ENCODE measurements at places on chromosomes 1 and 21.
A peak's percentile ranks its signal among the peaks of the same experiment; 100 is the strongest.

DNA sequence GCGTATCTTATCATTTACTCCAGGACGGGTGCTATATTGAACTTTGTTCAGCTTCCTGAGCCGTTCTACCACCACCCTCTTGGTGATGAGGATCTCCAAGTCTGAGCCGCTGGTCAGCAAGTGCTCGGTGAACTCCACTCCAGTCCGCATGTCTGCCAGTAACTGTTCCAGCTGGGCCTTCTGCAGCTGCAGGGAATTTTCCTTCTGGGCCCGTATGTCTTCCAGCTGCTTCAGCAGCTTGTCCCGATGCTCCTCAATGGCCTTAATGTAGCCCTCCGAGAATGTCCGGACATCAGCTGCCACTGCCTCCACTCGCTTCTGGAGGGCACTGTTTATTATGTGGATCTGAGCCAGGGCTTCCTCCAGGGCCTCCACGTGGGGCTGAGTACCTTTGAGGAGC is 3.4 kb downstream of the TRIM45 start:
- no peak for DNase-seq

DNA sequence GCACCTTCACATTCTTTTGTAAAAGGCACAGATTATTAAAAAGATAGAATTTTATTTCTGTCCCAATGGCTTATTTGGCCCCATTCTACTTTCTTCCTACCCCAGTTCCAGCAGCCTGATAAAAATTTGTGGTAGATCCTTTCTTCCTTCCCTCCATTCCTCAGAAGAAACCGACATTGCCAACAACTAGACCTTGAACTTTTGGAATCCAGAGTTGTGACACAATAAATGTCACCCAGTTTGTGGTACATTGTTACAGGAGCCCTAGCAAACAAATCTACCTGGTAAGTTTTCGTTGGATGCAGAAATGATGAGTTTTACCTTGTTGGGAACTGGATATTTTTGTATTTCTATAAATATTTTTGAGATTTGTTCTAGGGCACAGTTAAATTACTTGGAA is 141.6 kb upstream of the IVNS1ABP start:
- no peak for DNase-seq

- no peak for DNase-seq
These were observed 89.2 kb downstream of the JAK1 start for GRCh38 chr1:64877151-64877550.

- DNase-seq, result no peak
These were observed 23.6 kb downstream of the IFFO2 start for GRCh38 chr1:18932879-18933278.

DNA sequence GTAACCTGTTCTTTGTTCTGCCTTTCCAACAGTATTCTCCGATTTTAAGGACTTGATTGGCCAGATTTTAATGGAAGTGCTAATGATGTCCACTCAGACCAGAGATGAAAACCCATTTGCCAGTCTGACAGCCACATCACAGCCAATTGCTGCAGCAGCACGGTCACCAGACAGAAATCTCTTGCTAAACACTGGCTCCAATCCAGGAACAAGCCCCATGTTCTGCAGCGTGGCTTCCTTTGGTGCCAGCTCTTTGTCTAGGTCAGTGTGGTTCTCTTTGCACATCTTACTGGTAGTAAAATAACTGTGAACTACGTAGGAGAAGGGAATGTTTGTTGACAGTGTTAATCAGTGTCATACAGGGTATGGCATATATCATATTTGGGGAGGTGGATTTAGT is 72.7 kb downstream of the UBE4B start:
- no peak for DNase-seq

DNA sequence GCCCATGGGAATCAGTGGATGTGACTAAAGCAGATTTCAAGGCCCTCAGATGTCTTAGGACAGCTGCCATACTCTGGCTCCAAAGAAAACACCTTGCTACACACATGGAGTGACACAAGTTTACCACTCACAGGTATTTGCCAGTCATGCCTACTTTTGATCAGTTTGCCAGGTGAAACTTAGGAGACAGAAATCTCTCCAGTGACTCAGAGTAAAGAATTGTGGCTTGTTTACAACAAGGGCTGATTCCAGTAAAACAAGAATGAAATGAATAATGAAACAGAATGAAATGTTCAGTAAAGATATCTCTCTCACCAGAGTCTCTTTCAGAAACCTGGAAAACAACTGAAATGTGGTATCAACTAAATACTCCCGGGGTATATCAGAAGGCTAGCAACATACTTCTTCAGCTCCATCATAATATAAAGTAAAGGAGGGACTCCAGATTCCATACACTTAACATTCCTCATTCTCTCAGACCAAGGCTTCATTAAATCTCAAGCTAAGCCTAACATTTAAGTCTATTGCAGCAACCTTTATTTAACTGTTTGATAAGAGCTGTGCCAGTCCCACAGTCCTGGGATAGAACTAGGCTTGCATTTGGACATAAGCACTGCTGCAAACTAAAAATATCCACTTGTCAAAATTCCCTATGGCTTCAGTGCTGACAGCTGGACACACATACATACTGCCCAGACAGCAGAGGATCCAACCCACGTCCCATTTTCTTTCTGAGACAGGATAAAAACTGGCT is 143.3 kb downstream of the SIPA1L2 start:
- DNase-seq, result no peak

DNA sequence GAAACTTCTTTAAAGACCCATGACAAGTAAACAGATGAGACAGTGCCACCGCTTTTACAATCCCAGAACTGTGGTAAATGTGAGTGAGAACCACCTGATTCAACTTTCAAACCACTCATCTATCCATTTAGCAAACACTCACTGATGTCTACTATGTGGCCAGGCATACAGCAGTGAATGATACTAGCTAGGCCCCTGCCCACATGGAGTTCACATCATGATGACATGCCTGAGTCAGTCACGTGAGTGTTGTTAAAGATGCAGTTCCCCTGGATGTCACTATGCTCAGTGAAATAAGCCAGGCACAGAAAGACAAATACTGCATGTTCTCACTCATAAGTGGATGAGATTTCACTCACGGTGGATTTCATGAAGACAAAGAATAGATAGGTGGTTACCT is 28.4 kb downstream of the STX6 start:
- no peak for DNase-seq

DNA sequence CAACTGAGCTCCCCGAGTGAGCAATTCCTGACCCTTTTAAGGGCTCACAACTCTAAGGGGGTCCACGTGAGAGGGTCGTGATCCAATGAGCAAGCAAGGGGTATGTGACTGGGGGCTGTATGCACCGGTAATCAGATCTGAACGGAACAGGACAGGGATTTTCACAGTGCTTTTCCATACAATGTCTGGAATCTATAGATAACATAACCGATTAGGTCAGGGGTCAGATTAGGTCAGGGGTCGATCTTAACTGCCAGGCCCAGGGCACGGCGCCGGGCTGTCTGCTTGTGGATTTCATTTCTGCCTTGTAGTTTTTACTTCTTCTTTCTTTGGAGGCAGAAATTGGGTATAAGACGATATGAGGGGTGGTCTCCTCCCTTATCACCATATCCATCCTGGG is 30.7 kb upstream of the OPRD1 start:
- DNase-seq, result no peak

GRCh38 chr1:178940068-178940765 is 69.3 kb upstream of the ANGPTL1 start:
- DNase-seq, result no peak

GRCh38 chr1:25566176-25566729 is 22.8 kb downstream of the LDLRAP1 start:
- DNase-seq, result no peak

GRCh38 chr1:24921938-24922662 is 8.0 kb downstream of the RUNX3 start:
- no peak for DNase-seq

GRCh38 chr1:193348769-193349535 is 162.5 kb upstream of the B3GALT2 start:
- no peak for DNase-seq

- DNase-seq, result no peak
These were observed 10.7 kb upstream of the GRHL3 start for GRCh38 chr1:24308365-24309015.

- no peak for DNase-seq
These were observed 453.7 kb downstream of the SETD4 start for GRCh38 chr21:35606578-35606977.

- no peak for DNase-seq
These were observed 80.9 kb downstream of the SLC66A1 start for GRCh38 chr1:19393046-19393445.

- DNase-seq, result no peak
These were observed 28.2 kb upstream of the KCNJ6 start for GRCh38 chr21:37944496-37944895.

DNA sequence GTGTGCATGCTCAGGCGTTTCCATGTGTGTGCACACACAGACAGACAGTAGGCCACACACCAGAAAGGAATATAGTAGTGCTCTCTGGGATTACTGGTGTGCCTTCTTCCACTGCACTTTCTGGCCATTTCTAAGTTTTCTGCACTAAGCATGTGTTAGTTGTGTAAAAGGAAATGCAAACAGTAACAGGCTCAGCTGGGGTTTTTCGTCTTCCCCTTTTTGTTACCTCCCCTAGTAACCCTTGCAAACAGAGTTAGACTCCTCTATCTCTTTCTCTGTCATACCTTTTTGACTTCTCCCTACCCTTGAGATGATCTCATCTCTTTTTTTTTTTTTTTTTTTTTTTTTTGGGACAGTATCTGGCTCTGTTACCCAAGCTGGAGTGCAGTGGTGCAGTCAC is 196.3 kb downstream of the SDCCAG8 start:
- no peak for DNase-seq

DNA sequence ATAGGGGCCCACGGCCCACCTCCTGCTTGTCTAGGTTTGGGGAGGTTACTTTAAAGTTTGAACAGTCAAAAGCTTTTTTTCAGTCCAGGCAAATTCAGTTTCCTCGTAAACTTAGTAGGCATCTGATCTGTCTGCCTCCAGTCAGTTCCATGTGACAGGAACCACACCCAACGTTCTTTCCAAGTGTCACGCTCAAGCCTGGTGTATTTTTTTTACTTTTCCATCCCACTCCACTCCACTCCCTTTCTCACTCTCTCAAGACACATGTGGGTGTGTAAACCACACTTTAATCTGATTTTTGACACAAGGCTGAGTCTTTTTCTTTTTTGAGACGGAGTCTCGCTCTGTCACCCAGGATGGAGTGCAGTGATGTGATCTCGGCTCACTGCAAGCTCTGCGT is 60.3 kb upstream of the GPR153 start:
- DNase-seq, result no peak

GRCh38 chr1:183417772-183418491 is at the start of gene NMNAT2:
Gene NMNAT2, minus strand, starts transcription at chr1:183418380. Its CDS starts 113 bp downstream, at chr1:183418267.
- no peak for DNase-seq

GRCh38 chr1:187053876-187054275 is 225.1 kb downstream of the PLA2G4A start:
- no peak for DNase-seq

GRCh38 chr1:90716552-90717355 is at the start of gene BARHL2:
Gene BARHL2, minus strand, starts transcription at chr1:90717302. Its CDS starts 107 bp downstream, at chr1:90717195.
- no peak for DNase-seq

DNA sequence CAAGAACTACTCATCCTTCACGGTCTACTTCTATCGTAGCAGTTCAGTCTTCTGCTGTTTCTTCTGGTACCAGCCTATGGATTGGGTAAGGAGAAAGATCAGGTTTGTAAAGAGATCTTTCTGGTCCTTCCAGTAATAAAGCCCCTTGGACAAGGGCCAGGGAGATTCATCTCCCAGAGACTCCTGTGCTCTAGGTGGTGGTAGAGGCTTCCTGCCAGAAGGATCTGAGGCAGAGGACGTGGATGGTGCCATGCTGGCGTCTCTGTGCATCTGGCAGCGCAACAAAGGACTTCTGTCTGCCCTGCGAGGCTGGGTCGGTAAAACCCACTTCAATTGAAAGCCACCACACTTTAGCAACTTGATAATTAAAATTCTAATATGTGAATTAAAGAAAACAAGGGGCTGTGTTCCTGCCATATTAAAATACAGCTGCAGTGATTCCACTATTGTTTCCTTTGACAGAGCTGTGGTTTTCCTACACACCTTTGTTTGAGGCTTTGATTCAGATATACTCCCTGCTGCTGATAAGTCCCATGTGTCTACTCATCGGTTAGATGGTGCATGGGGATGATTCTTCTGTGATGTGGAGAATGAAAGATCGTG is 73.6 kb downstream of the ROR1 start:
- no peak for DNase-seq

DNA sequence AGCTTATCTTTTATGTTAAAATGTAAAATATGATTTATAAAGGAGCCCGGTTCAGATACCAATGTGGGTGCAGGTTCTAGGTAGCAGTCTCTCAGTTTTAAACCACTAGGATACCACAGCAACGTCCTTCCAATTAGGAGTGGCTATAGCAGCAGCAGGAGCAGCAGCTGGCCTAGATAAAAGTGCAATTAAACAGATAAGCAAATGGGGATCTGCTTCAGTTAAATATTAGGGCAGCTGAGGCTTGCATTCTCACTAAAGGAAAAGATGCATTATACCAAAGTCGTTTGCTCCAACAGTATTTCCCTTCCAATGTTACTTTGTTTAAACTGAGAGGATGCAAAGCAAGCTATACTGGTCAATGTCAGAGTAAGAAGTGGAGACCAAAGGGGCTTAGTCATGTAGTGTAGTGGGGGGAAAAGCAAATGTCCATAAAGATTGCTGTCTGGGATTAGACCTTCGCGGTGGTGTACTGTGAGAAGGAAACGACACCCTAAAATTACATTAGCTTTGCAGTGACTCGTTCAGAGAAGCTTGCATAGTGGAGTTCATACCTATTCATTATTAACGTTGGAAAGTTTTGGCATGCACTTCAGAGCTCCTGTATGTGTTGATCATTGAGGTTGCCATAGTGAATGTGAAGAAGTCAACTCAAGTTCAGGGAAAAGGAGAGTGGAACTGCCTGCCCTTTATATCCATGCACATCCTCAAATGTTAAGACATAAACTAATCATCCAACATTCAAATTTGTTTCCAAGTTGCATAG is 272.2 kb downstream of the VAV3 start:
- peak; percentile 74 for DNase-seq

GRCh38 chr21:18157406-18157805 is 87.2 kb upstream of the CHODL start:
- DNase-seq, result peak; percentile 85

DNA sequence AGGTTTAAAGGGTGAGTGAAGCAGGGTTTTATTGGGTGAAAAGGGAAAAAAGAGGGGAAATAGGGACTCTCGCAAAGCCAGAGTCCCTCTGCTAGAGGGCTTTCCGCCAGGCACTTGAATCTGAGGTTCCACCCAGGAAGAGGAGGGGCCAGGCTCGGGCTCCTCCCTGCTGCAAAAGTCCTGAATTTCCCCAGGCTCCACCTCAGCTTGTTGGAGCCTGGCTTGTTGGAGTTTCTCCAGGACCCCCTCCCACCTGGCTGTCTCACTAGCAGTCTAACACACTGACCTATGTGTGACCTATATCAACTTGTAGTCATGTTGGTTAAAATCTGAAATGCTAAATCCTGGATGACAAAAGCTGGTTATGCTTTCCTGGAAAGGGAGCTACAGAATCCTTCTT is 25.5 kb downstream of the GBP2 start:
- DNase-seq, result no peak

DNA sequence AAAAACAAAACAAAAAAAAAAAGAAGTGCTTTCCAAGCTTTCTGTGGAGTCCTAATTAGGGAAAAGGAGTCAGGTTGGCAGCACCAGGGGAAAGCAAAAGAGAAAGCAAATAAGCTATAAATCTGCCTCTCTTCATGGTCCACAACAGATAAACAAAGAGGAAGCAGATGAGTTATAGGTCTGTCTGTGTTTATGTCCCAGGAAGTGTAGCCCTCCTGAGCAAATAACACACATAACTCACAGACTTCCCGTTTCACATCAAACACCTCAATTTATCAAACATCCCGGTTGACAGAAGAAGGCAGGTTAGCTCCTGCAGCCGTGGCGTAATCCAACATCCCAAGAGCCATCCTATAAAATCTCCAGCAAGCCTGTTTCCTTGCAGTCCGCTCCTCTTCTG is 5.6 kb upstream of the SLC2A5 start:
- no peak for DNase-seq

- DNase-seq, result no peak
These were observed 34.1 kb upstream of the SCCPDH start for GRCh38 chr1:246690100-246690499.
